ENCODE measurements at places on chromosomes 7 and 10. TPM values are rescaled to one million over a fixed set of nuclear protein-coding genes. Genes with fewer than 3 reads are reported as not detected.

The PTN gene
- 0.50 TPM for total RNA-seq

DNA sequence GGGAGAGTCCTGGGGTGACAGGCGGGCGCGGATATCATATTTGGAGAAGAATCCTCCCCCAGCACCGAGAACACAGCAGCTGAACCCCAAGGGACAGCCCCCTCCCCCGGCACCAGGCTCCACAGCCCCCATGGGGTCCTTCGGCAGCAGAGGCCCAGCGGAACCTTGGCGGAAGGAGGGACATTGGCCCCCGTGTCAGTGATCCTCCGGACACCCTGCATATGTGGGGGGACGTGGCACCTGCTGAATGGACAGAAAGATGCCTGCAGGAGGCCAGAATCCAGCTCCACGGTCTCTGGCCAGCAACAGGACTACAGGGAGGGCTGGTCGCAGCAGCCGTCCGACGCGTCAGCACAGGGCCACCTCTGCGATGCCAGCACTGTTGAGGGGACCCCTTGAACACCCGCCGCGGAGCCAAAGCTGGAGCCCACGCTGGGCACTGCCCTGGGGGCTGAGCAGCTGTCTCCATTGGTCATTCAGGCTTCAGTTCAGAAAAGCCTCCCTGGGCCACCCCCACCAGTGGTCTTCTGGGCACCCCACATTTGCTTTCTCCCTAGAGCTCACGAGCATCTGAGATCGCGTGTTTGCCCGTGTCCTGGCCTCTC lies 240.1 kb downstream of the ELFN1 start:
- H3K27me3 ChIP-seq, result no peaks in the 10 kb centered on the region
- H3K36me3 ChIP-seq, result no peaks in the 10 kb centered on the region
- H3K4me1 ChIP-seq, result no peaks in the 10 kb centered on the region

DNA sequence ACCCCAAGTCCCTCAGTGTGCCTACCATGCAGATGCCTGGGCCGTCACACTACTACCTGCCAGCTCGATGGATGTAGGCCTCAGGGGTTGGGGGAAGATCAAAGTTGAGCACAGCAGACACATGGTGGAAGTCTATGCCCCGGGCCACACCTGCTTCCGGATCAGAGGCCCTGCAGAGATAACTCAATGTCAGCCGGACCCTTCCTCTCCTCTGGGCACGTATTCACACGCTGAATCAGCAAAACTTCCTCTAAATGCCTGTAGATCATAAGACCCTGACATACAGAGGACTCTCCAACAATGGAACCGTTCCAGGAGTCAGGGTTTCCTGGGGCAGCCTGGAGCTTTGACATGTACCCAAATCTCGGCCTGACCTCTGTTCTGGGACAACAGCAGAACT lies 3.7 kb downstream of the DDX56 start:
- no peak overlapping the region for H3K27ac ChIP-seq
- H3K36me3 ChIP-seq, result peaks cover 61% of the 10 kb centered on the region
- no peak overlapping the region for H3K4me3 ChIP-seq
- peaks cover 29% of the 10 kb centered on the region for H3K4me1 ChIP-seq

The C10orf53 gene
- not detected for total RNA-seq

DNA sequence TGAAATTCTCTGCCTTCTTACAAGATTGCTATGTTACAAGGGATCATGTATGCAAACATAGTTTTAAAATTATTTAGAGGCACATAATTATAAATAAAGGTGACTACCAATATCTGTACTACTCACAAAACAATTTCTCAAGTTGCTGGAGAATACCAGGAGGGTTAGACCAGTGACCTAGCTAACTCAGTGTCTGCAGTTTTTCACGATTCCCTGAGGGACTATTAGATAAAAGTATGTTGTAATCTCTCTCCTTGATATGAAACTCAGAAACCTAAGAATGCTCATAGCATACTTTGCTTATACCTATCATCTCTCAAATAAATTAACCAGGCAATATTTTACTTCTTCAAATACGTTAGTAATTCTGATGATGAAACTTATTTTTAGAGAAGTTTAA lies 534.0 kb upstream of the ANKRD30A start:
- no peaks in the 10 kb centered on the region for H3K36me3 ChIP-seq
- H3K4me3 ChIP-seq, result no peak overlapping the region
- H3K27ac ChIP-seq, result no peak overlapping the region
